CD14-positive monocyte (primary cell): ENCODE measurements at places on chromosomes 11 and 22. TPM values are rescaled to one million over a fixed set of nuclear protein-coding genes. Genes with fewer than 3 reads are reported as not detected.

OVCH2 gene
- not detected for polyA plus RNA-seq

OR51Q1 gene
- polyA plus RNA-seq: not detected in 2 replicates

- no peak overlapping the region for H3K27ac ChIP-seq
- H3K27me3 ChIP-seq: no peaks in the 10 kb centered on the region
- no peaks in the 10 kb centered on the region for H3K36me3 ChIP-seq
Measured at GRCh38 chr11:15780382-15780781, 576.0 kb downstream of the SOX6 start.

- H3K27ac ChIP-seq: no peak overlapping the region
- H3K4me1 ChIP-seq: no peaks in the 10 kb centered on the region
- no peak for DNase-seq
Measured at GRCh38 chr22:27239520-27239919, 562.0 kb downstream of the MN1 start.

DNA sequence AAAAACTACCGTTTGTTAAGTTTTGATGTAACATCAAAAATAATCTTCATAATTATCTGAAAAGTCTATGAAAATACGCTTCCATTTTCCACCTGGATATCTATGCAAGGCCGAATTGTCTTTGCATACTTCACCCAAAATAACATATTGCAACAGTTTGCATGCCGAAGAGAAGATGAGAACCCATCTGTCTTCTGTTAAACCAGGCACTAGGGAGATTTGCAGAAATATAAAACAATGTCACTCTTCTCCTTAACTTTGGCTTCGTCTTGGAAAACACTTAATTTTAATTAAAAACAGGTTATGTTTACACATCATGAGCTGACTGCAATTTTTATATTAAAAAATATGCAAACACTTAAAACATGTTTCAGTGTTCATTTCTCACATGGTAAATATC, 1325.8 kb downstream of the TBC1D22A start:
- H3K36me3 ChIP-seq: no peaks in the 10 kb centered on the region
- H3K27me3 ChIP-seq: no peaks in the 10 kb centered on the region
- H3K27ac ChIP-seq: no peak overlapping the region
- H3K4me3 ChIP-seq: no peak overlapping the region
- DNase-seq: no peak

DNA sequence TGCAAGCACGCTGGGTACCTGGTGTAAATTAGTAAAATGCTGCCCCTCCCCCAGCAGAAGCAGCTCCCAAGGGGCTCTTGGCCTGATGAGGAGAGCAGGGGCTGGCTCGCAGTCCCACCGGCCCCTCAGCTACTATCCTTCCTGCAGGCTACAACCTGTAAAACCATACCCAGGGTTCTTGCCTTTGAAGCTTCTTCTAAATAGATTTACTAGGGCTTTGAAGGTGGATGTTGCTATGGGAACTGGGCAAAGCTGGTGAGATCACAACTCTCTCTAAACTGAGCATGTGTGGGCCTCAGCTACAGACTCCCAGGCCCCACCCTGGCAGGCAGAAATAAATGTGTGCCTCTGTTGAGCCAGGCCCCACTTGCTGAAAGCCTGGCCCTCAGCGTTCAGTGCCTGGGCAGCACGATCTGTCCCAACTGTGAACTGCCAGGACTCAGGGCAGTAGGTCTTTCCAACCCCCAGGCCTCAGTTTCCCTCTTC, 18.5 kb downstream of the CD5 start:
- DNase-seq: no peak
- peaks cover 6% of the 10 kb centered on the region for H3K4me1 ChIP-seq
- H3K27ac ChIP-seq: no peak overlapping the region
- no peaks in the 10 kb centered on the region for H3K36me3 ChIP-seq
- no peak overlapping the region for H3K4me3 ChIP-seq

DNA sequence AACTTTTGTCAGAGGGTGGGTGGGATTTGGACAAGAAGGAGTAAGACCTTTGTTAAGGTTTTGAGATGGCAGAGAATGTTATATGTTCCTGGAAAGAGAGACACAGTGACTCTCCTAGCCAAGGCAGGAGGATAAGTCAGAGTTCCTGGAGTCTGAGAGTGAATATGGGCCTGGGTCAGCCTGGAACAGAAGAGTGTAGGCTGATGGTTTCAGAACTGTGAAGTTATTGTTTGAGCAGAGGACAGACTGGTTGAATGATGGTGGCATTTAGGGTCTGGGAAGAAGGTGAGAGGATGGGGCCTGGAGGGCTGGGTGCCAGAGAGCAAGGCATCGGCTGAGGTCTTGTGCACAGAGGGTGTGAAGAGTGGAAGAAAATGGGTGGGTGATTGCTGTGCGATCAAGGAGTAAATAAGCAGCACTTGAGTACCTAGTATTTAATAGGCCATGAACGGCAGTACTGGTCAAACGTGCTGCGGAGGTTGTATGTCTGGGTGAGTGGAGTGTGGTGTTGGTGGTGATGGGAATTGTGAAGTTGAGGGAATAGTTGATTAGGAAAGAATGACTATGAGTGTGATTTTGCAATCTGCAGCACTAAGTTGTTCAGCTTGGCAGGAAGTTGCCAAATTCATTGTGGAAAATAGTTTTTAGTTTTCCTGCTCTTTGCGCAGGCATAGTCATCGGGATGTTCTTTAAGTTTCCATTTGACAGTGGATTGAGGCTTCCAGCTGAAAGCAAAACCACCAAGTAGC, 1.8 kb downstream of the PANX1 start:
- H3K27ac ChIP-seq: peak overlapping the region; percentile 34
- peak overlapping the region; percentile 88 for H3K4me3 ChIP-seq
- peaks cover 72% of the 10 kb centered on the region for H3K4me1 ChIP-seq

DNA sequence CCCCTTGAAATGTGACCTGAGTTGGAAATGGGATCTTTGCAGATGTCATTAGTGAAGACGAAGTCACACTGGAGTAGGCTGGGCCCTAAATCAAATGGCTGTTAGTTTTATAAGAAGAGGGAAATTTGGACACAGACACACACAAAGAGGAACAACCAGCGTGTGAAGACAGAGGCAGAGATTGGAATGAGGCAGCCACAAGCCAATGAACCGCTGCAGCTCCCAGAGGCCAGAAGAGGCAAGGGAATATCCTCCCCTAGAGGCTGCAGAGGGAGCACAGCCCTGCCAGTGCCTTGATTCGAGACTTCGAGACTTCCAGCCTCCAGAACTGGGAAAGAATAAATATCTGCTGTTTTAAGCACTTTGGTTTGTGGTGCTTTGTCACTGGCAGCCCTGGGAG, 484.5 kb downstream of the MN1 start:
- DNase-seq: no peak
- H3K4me1 ChIP-seq: peaks cover 18% of the 10 kb centered on the region
- no peaks in the 10 kb centered on the region for H3K36me3 ChIP-seq
